ENCODE measurements at places on chromosomes 2 and 18. TPM values are rescaled to one million over a fixed set of nuclear protein-coding genes. Genes with fewer than 3 reads are reported as not detected.

Gene SLC14A1
- total RNA-seq, result 0.86 TPM

GRCh38 chr2:24360050-24360962, at the start of gene ITSN2:
TSS of gene ITSN2 (minus strand) at chr2:24360536. CDS start at chr2:24328082, 32,454 bp downstream.
- peak; percentile 88 for DNase-seq

DNA sequence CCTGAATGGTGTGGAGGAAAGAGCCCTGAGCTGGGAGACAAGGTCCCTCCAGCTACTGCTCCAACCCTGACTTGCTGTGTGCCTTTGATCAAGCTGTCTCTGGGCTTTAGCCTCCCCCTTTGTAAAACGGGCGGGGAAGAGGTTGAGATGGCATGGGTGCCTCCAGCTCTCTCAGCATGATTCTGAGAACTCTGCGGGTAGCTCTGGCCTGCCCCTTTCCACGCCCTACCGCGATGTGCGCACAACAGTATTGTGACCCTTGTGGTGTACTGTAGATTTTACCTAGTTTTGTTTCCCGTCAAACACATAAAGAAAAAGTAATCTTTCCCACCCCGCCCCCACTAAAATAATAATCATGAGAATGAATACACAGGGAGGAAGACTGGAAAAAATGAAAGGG, 5.3 kb downstream of the CD8A start:
- no peak for DNase-seq

Gene GREB1L
- total RNA-seq, result 0.67 TPM

DNA sequence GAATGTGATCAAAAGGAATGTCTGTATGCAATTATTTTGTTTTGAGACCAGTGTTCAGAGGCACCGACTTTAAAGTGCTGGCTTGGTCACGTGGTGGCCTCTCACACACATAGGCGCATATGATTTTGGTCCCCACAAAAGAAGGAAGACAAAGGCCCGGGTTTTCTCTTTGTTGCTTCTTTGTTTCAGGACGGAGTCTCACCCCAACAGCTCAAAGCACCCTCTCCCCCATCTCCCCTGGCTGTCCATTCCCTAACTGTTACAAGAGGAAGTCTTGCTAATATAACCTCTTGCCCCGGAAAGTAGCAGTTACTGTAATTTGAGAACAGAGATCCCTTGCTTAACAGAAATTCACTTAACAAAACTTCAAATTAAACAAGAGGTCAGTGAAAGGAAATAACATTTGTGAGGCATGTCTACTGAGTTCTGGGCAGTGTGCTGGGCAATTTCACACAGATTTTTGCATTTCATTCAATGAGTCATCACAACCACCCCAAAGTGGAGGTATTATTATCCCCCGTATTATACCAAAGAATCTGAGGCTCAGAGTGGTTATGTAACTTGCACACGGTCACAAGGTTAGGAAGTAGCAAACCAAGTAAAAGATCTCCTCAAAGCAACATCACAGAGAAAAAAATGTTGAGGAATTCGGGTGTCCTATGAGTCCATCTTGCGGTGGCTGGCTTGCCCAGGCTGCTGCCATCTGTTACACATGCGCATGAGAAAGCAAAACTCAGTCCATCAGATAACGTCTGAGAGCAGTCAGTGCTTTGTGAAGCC, 75.8 kb downstream of the SDC1 start:
- DNase-seq, result no peak

Gene CARF
- 5.9 TPM for total RNA-seq

GRCh38 chr2:29394981-29395350, 279.8 kb downstream of the CLIP4 start:
- DNase-seq, result no peak

- DNase-seq, result no peak
These were observed 54.3 kb downstream of the RNF152 start for GRCh38 chr18:61838521-61838920.

GRCh38 chr18:23239350-23239692, 104.0 kb downstream of the CABLES1 start:
- no peak for DNase-seq

- no peak for DNase-seq
These were observed 304.4 kb downstream of the CTNNA2 start for GRCh38 chr2:79817288-79817687.

DNA sequence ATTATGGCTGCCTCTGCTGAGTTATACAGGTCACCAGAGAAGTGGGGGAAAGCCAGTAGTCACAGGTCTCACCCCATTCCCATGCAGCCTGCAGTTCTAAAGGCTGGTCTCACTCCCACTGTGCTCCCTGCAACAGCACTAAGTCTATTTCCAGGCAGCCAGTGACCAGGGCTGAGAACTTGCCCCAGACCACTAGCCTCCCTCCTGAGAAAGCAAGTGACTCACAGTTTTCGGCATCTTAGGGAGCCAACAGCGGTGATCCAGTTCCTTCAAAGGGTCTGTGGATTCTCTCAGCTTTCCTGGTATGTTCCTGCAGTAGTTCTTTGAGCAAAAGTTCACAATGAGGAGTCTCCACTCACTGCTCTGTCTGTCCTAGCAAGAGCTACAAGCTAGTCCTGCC, 329.6 kb upstream of the MAP2 start:
- no peak for DNase-seq

Gene ANKAR
- 6.9 TPM for total RNA-seq

GRCh38 chr2:119435953-119436297, 4.3 kb downstream of the TMEM37 start:
- no peak for DNase-seq

GRCh38 chr2:211611061-211611518, 927.5 kb downstream of the ERBB4 start:
- DNase-seq, result no peak

DNA sequence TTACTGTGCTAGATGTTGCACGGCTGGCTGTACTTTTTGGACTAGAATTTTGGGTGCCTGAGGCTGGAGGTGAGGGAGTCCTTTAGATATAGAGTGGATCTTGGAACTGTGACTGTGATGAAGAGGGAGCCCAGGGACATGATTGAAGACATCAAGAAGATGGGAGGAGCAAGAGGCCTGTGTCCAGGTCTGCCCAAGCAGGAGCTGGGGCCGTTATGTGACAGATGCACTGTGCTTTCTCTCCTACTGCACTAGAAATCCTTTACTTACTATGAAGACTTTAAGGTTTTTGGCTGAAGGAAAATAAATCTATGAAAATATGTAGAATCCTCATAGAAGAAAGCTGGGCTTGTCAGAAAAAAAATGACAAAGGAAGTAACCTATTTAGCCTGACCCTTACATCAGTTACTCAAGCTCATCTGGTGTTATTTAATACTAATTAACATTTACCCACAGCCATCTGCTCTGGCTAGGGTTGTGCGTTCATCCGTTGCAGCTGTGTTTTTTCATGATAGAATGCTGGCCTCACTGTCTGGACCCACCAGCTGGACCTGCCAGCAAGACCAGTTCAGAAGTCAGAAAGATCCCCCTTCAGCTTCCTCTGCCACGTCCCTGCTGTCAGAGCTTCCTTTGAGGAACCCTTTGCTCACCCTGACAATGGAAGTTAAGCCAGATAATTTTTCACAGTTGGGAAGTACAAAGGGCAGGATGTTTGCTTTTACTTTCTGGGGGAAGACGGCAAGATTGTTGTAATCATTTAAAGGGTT, 16.7 kb downstream of the TSN start:
- no peak for DNase-seq

DNA sequence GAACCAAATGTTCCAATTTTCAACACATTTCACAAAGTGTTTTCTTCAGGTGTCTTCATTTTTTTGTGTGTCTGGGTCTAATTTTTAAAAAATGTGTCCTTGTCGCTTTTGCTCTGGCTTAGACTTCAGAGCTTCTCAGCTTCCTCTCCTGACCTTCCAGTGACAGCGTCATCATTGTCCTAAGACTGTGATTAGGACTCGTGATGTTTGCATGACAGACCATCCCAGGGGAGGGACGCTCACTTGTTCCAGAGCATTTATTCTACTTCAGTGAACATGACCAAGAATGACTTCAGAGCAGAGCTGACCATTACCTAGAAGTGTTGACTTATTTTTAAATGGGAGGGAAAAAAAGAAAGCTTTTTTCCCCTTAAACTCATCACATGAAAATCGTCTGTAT, 591.9 kb downstream of the IRS1 start:
- DNase-seq, result no peak

DNA sequence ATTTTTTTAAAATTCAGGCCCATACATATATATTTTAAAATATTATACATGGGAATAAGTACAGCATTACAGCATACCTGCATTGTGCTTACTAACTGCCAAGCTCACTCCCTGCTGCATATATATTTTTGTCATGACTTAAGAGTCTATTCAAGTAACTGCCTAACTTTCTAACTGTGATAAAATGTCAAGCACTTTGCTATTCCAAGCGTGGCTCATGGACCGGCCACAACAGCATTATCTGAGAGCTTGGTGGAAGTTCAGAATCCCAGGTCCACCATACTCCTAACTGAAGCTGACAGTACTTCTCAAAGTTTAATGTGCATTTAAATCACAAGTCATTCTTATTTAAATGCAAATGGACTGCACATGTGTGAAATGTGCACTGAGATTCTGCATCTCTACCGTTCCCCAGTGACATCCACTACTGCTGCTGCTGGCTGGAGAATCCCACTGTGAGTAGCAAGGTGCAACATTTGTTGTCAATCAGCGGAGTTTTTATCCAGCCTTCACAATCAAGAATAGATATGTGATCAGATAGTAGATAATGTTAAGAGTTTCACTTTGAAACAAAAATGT, 79.1 kb downstream of the DYM start:
- no peak for DNase-seq

DNA sequence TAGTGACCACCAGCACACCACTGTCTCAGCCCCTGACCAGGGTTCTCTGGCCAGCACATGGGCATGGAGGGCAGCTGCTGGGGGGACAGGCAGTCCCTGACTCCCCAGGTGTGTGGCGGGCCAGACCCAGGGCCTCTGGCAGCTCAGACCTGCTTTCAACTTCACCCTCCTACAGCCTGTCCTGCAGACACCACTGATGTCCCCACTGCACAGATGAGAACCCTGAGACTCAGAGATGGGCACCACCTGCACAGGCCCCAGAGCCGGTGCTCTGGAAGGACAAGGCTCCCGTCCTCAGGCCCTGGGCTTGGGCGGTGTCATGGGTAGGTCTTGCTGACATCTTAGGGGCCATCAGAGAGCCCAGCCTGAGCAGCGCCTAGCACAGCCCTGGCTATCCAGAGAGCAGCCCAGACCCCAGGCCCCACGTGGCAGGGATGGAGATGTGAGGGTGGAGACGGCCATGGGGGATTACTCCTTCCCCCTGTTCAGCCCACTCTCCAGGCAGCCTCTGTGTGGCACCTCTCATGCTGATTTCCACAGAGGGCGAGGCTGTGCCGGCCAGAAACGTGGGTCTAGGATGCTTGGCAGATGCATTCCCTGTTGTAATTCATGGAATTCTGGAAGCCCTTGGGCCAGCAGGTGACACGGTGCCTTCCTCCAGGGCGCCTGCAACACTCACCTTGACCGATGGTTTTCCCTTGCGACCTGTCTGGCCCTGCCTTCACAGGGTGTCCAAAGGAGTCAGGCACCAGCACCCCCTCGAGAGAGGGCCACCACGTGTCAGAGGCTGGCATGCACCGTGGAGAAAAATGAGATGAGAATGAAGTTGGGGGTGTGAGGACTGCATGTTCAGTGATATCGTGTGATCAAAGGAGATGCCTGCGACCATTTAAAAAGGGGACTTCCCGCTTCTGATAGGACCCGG, 61.2 kb upstream of the GLI2 start:
- no peak for DNase-seq

- DNase-seq, result no peak
These were observed 29.0 kb upstream of the ALPP start for GRCh38 chr2:232349546-232349945.

Gene MEP1B
- total RNA-seq, result not detected

- DNase-seq, result no peak
These were observed 13.0 kb downstream of the POLR2D start for GRCh38 chr2:127844973-127845372.

Gene AFG3L2
- total RNA-seq, result 39.8 TPM

- no peak for DNase-seq
These were observed 46.8 kb upstream of the CDH7 start for GRCh38 chr18:65704046-65704445.

DNA sequence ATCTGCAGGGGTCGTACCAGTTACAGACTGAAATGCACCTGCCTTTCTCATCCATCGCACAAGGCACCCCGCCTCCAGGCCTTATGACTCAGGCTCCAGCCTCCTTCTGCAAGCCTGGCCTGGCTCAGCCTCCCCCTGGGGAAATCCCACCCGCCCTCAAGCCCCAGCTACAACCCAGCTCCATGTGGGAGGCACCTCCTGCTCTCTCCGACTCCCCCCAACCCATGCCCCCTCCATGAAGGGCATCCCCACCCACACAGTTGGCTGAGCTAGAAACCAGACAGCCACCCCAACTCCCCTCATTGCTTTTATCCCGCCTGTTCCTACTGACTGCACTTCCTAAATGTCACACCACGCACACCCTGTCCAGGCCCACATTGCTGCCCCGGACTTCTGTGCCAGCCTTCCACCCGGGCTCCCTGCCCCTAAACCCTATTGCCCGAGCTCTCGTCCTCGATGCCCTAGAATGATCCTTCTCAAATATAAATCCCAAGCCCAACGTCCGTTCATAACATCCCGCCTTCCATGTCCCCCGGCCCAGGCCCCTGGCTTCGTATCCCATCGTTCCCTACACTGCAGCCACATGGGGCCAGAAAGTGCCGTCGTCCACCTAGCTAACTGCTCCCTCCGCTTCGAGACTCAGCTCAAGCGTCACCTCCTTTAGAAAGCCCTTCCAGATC, 9.9 kb downstream of the DNMT3A start:
- no peak for DNase-seq

Gene KATNAL2
- total RNA-seq, result 4.2 TPM

Gene SCN7A
- 21.9 TPM for total RNA-seq

DNA sequence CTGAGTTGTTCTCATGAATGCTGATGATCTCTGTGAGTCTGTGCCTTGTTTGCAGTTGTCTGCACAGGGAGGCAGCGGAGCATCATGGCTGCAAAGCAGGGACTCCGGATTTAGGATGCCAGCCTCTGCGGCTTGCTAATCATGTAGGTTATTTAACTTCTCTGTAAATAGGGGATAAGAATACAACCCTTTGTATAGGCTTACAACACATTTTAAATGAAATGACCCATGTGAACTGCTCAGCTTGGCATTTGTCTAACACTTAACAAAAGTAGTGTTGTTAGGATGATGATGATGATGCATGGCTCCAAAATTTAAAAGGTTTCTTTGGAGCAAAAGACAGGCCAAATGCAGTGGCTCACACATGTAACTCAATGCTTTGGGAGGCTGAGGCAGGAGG, 19.4 kb downstream of the DYTN start:
- no peak for DNase-seq

- no peak for DNase-seq
These were observed 84.4 kb upstream of the NARS1 start for GRCh38 chr18:57705832-57706595.

Gene SCRN3
- total RNA-seq, result 22.6 TPM

Measured in left lung (tissue), 14 donors.